Osteoblast (primary cell): ENCODE measurements at places on chromosomes 1 and 21.

DNA sequence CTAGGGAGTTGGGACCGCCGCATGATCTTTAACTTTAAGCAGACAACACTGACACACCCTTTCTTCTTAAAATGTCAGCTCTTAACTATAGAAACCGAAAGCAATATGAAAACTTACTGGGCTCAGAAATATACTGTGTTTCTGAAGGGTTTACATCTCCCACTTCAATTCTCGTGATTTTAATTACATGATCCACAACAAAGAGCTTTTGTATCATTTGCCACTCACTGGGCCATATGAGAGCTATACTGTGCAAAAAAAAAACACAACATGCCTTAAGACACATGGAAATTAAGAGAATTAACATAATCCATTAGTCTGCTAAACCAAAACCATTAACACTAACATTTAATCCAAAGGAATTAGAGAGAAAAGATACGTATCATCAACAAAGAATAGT is 35.0 kb upstream of the RAP1GAP start:
- H3K4me3 ChIP-seq = no peak overlapping the region
- no peak for DNase-seq
- H3K4me1 ChIP-seq = peaks cover 34% of the 10 kb centered on the region
- peaks cover 33% of the 10 kb centered on the region for H3K36me3 ChIP-seq
- H3K27ac ChIP-seq = peak overlapping the region; percentile 73

DNA sequence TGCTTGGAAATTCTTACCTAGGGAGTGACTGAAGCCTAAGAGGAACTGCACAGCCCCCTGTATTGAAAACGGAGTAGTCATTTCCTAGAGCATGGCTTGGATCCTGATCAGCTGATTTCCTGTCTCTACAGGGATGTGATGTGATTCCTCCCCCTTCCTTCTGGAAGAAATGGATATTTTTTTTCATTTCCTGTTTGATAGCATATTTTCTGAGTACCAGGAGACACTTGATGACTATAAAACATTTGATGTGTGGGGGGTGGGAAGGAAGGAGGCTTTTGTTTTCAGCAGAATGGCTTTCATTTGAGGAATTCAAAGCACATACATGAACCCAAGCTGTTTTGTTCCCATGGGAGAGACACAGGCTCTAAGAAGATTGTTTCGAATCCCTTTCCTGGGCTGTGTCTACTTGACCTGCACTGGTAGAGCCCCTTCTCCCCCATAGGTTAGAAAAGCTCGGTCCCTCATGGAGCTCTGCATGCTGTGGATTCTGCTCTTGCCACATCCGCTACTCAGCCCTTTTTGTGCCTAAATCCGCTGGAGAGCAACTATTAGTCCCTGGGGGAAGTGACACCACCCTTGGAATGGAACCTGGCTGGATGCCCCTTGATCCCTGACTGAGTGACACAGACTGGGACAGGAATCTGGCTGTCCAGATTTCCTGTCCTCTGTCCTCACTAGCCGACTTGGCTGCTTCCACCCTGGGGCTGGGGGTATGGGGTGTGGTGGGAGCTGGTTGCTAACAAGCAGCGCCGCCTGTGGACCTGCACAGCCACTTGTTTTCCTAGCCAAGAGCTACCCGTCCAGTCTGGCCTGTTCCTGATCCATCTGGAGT is 71.8 kb upstream of the MACF1 start:
- H3K27ac ChIP-seq = peak overlapping the region; percentile 7
- H3K4me1 ChIP-seq = peaks cover 31% of the 10 kb centered on the region
- no peaks in the 10 kb centered on the region for H3K27me3 ChIP-seq
- DNase-seq = no peak
- no peak overlapping the region for H3K4me3 ChIP-seq

DNA sequence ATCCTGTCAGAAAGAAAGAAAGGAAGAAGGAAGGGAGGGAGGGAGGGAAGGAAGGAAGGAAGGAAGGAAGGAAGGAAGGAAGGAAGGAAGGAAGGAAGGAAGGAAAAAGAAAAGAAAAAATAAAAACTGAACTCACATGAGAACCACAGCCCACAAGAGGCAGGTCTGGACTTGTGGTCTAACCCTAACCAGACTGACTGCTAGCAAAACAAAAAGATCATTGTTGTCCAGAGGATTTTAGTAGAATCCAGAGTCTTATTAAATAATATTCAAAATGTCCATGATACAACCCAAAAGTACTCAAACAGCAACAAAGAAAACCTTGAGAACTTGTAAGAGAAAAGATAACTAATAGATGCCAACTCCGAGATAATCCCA is 4.7 kb upstream of the ITGB2 start:
- H3K27me3 ChIP-seq = no peaks in the 10 kb centered on the region
- H3K27ac ChIP-seq = peak overlapping the region; percentile 61
- DNase-seq = no peak
- no peaks in the 10 kb centered on the region for H3K36me3 ChIP-seq
- H3K4me3 ChIP-seq = no peak overlapping the region

DNA sequence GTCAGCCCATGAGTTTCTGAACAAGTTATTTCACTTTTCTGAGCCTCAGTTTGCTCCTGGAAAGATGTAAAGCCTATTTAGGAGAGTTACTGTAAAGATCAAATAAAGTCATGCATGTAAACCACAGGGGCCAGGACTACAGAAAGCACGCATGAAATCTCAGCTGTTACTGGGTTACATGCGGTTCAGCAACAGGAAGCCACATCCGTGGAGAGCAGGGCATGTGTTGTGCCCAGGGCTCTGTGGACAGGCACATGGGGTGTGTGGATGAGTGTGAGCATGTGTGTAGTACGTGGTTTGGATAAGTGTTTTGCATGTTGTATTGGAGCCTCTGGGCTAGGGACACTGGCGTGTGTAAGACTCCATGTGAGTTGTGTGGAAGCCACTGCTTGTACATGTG is 2.2 kb upstream of the EPHA2 start:
- DNase-seq = peak; percentile 49
- H3K36me3 ChIP-seq = no peaks in the 10 kb centered on the region
- no peak overlapping the region for H3K27ac ChIP-seq
- H3K27me3 ChIP-seq = no peaks in the 10 kb centered on the region
- no peak overlapping the region for H3K4me3 ChIP-seq

- peak overlapping the region; percentile 81 for H3K4me3 ChIP-seq
- no peaks in the 10 kb centered on the region for H3K27me3 ChIP-seq
- H3K36me3 ChIP-seq = no peaks in the 10 kb centered on the region
- H3K27ac ChIP-seq = peak overlapping the region; percentile 81
- no peak for DNase-seq
- peaks cover 63% of the 10 kb centered on the region for H3K4me1 ChIP-seq
Measured at GRCh38 chr1:8025061-8025670, 943 bp downstream of the ERRFI1 start.

GRCh38 chr1:21816602-21817302 is 4.7 kb downstream of the LDLRAD2 start:
- H3K27ac ChIP-seq = no peak overlapping the region
- peak; percentile 98 for DNase-seq
- peaks cover 24% of the 10 kb centered on the region for H3K36me3 ChIP-seq
- no peaks in the 10 kb centered on the region for H3K27me3 ChIP-seq
- H3K4me3 ChIP-seq = no peak overlapping the region
- peaks cover 14% of the 10 kb centered on the region for H3K4me1 ChIP-seq

GRCh38 chr1:51316113-51316845 is 14.1 kb downstream of the TTC39A start:
- H3K27ac ChIP-seq = no peak overlapping the region
- no peak overlapping the region for H3K4me3 ChIP-seq
- peaks cover 14% of the 10 kb centered on the region for H3K4me1 ChIP-seq

GRCh38 chr1:192550922-192551534 is 24.5 kb upstream of the RGS1 start:
- no peak for DNase-seq
- peaks cover 30% of the 10 kb centered on the region for H3K4me1 ChIP-seq
- H3K27ac ChIP-seq = peak overlapping the region; percentile 71
- H3K27me3 ChIP-seq = no peaks in the 10 kb centered on the region

DNA sequence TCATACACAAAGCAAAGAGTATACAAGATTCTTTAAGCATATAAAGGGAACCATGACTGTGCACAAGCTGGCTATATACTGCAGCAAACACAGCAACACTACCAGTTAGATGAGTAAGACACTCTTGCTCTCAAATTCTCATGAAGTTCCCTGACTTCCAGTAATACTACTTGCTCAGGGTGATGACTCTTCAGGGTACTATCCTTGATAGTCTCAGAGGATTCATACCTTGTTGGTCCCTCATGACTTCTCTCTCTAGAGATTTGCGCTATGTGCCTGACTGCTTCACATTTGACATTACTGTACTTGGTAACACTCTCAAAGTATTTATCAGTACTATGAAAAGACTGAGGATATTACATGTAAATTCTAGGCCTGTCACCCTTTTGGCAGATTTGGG is 159.8 kb upstream of the ZRANB2 start:
- no peak overlapping the region for H3K27ac ChIP-seq
- no peak overlapping the region for H3K4me3 ChIP-seq
- H3K27me3 ChIP-seq = no peaks in the 10 kb centered on the region
- no peak for DNase-seq

- H3K4me1 ChIP-seq = peaks cover 7% of the 10 kb centered on the region
- no peaks in the 10 kb centered on the region for H3K27me3 ChIP-seq
- DNase-seq = no peak
- H3K4me3 ChIP-seq = no peak overlapping the region
Measured at GRCh38 chr1:51427438-51427837, 91.6 kb downstream of the EPS15 start.

DNA sequence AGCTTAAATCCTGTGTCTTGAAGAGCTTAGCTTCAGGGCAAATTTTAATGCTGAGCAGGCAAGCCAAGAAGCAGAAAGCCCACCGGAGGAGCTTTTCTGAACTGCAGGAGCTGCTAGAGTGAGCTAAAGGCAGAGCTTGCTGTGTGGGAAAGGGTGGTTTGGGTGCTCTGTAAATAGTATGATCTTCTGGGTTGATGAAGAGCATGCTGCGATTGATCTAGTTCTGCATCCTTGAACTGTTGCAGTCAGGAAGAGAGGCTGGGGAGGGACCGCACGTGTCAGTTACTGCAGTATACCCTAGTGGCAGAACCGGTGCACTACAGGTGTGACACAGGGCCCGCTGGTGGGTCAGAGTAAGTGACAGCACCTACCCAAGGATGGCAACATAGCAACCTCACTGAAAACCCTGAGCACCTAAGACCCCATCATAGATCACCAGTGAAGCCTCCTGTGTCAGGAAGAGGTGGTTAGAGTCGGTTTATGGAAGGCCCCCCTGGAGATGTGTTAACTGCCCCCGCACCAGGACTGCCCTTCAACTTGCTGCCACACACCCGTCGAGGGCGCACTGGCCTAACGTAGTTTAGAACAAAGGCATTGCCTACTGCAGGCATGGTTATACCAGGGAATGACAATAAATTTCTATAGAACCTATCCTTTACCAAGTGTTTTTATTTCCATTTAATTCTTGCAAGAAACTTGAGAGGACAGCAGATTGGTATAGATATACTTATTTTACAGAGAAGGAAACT is 146.0 kb upstream of the KIAA0040 start:
- H3K4me1 ChIP-seq = no peaks in the 10 kb centered on the region
- DNase-seq = no peak
- H3K36me3 ChIP-seq = no peaks in the 10 kb centered on the region
- H3K27me3 ChIP-seq = no peaks in the 10 kb centered on the region
- no peak overlapping the region for H3K27ac ChIP-seq

GRCh38 chr1:63813829-63814277 is 40.0 kb downstream of the ROR1 start:
- no peak overlapping the region for H3K4me3 ChIP-seq
- no peak for DNase-seq
- H3K27me3 ChIP-seq = no peaks in the 10 kb centered on the region
- peaks cover 35% of the 10 kb centered on the region for H3K4me1 ChIP-seq
- peak overlapping the region; percentile 57 for H3K27ac ChIP-seq
- no peaks in the 10 kb centered on the region for H3K36me3 ChIP-seq
